ENCODE measurements at places on chromosomes 13 and 19. TPM values are rescaled to one million over a fixed set of nuclear protein-coding genes. Genes with fewer than 3 reads are reported as not detected.

The KLK11 gene
- not detected for total RNA-seq

The GPC5 gene
- total RNA-seq = not detected

The DZIP1 gene
- total RNA-seq = 13.6 TPM

The IER2 gene
- 79.7 TPM for total RNA-seq

The MTUS2 gene
- 0.01 TPM for total RNA-seq

The MAST1 gene
- total RNA-seq = 2.0 TPM

The FAM216B gene
- not detected for total RNA-seq

The UHRF1 gene
- total RNA-seq = 48.8 TPM

The ZNF256 gene
- 0.97 TPM for total RNA-seq

The SERTM1 gene
- total RNA-seq = not detected

The HTR2A gene
- total RNA-seq = not detected

The HCST gene
- not detected for total RNA-seq
